ENCODE measurements at places on chromosomes 3 and 15.

GRCh38 chr3:188486126-188486525 is 332.2 kb downstream of the LPP start:
- no peak for DNase-seq

DNA sequence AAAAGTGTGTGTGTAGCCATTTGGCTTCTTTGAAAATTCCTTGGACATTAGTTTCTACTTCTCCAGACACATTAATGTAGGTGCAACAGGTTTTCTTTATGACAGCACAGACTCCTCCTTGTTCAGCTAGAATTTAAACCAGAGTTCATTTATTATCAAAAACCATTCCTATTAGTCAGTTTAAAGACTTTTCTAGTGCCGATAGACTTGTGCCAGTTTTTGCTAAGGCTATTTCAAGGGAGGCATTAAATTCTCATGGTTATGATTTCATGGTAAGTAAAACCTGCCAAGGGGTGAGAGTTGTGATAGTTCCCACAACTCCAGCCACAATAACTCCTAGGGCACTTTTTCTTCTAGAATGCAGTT is 20.6 kb upstream of the SENP7 start:
- no peak for DNase-seq

GRCh38 chr3:72309661-72310418 is 524.9 kb upstream of the PROK2 start:
- DNase-seq, result no peak

DNA sequence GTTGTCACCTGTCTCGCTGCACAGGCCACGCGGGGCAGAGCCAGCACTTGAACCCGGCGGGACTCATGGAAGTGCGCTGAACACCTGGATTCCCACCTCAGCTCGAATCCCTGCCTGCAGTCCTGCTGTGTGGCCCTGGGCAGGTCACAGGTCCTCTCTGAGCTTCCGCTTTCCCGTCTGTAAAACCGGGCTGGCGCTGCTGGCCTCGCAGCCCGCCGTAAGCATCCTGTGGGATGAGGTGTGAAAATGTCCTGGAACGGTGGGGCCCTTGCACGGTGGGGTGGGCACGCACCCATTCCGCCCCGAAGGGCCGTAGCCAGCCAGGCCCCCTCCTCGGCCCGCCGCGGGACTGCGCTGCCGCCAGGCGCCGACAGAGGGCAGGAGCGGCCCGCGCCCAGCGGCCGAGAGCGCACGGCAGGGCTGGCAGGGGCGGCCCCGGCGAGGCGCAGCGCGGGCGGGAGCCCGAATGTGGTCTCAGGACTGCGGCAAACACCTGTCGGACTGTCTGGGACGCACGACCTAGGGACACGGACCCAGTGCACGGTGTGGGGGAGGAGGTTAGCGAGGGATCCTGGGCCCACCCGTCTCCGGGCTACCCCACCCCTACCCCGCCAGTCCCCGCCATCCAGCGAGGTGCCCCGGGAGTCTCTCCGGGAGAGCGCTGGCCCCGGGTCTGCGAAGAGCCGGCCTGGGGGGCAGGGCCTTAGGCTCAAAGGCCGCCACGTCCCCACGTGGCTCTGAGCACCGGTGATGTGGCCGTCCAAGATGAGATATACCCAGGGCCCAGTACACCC is 40.4 kb downstream of the DNAJB8 start:
- no peak for DNase-seq

DNA sequence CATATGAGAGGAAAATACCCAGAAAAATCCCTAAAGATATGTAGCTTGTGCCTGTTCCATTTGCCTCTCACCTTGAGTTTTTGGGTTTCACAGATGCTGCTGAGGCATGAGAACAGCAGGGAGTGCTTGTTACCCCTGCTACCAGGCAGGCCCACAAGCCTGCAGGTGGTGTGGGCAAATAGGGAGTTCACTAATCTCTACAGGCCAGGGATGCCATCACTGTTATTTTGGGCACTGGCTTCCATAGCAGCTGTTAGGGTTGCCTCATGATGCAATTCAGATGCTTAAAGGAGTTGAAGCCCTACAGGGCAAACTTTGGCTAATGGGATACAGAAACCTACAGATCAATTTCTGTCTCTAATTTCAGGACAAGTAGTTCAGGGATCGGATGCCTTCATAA is 873.5 kb downstream of the OTOL1 start:
- no peak for DNase-seq

GRCh38 chr3:179750720-179751328 is 98.0 kb downstream of the USP13 start:
- DNase-seq, result no peak
